Transverse colon (tissue), 4 donors: ENCODE measurements at places on chromosomes 16 and 17. TPM values are rescaled to one million over a fixed set of nuclear protein-coding genes. Genes with fewer than 3 reads are reported as not detected.

DNA sequence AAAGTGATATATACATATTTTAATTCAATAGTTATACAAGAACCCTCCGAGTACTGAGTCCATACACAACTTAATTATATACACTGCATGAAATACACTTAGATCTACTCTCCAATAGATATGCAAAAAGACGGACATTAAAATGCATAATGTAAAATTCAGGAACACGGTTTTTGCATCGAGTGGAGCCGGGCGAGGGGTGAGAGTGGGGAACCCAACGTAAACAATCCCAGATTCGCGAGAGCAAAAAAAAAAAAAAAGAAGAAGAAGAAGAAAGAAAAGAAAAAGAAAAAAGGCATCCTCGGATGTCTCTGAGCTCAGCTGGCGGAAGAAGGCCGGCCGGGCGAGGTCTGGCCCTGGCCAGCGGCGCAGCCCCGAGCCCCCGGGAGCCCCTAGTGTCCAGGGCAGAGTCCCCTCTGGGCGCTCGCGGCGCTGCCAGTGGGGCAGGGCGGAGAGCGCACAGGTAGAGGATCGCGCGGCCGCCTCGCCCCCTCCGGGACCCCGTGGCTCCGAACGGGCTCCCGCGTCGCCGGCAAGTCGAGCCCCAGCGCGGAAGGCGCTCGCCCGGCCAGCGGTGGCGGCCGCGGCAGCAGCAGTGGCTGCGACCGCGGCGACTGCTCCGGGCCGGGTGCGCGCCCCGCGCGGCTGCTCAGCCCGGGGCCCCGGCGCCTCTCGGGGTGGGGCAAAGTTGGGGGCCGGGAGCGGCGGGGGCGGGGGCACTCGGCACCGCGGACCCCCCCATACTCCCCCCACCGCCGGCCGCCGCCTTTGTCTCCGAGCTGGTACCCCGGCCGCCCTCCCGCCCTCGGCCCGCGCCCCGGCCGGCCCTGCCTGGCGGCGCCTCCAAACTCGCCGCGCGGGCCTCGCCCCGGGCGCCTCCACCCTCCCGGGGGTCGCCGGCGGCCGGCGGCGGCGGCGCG, 9.6 kb upstream of the ZFHX3 start:
- H3K4me3 ChIP-seq, result peak overlapping the region; percentile 81
- DNase-seq, result no peak

DNA sequence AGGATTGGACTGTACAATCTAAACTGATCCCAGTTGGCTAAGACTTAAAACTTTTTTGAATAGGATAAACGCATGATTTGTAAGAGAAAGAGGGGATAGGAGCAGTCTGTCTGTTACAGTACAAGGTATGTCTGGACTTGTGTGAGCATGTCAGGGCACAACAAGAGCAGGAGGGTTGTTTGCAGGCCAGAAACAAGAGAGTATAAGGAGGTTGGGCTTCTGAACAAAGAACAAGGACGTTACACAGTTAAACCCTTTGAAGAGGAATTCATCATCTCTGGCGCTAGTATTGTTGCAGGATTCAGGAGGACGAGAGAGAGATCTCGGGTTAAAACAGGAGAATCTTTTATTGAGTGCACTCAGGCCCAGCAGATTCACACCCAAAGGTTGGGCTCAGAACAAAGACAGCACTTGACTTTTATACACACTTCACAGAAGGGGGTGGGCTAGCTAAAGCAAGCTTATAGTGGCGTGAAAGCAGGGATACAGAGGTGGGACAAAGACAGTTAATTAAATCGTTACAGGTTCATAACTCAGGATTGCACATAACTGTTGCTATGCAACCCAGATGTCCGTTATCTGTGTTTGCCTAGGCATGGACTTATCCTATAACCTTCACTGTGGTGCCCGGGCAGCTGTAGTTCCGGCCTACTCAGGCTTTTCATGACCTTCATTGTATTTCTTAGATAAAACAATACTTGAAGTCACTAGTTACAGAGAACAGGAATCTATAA, 34.3 kb downstream of the SEC14L1 start:
- no peak overlapping the region for H3K4me3 ChIP-seq
- H3K36me3 ChIP-seq, result no peaks in the 10 kb centered on the region
- no peaks in the 10 kb centered on the region for H3K4me1 ChIP-seq
- no peaks in the 10 kb centered on the region for H3K27me3 ChIP-seq

The CPHXL2 gene
- not detected for total RNA-seq

DNA sequence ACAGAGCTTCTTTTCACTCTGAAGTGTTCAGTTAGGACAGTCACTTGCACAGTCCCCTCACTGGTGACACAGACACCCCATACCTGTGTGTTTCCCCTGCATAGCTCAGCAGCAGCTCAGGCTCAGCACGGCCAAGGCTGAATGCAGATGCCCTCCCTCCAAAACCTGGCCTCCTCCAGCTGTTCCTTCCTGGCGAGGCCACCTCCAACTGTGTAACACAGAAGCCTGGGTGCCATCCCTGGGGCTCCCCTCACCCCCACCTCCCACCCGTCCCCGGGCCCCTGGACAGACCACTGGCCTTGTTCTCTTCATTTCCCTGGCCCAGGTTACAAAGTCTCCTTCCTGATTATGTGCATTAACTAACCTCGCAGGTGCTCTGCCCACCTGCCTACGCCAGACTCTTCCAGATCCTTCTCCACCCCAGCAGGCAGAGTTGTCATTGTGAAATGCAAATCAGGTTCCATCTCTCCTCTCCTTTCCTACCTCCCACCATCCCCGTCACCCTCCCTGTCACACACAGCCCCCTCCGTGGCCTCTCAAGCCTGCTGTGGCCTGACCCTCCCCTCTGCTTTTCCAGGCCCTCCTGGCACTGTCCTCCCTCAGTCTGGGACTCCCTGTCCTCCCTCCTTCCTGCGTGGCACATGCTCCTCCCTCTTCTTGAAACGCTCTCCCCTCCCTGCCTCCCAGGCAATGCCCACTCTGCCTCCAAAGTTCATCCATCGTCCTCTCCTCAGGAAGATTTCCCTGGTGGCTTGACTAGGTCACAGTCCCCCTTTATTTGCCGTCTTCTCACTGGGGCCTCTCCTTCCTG, 26.4 kb downstream of the MLYCD start:
- H3K4me3 ChIP-seq, result no peak overlapping the region
- no peaks in the 10 kb centered on the region for H3K27me3 ChIP-seq
- no peak overlapping the region for H3K27ac ChIP-seq

The SALL1 gene
- total RNA-seq, result 1.6 TPM

The VMO1 gene
- total RNA-seq, result 5.2 TPM

The ITGAX gene
- total RNA-seq, result not detected

DNA sequence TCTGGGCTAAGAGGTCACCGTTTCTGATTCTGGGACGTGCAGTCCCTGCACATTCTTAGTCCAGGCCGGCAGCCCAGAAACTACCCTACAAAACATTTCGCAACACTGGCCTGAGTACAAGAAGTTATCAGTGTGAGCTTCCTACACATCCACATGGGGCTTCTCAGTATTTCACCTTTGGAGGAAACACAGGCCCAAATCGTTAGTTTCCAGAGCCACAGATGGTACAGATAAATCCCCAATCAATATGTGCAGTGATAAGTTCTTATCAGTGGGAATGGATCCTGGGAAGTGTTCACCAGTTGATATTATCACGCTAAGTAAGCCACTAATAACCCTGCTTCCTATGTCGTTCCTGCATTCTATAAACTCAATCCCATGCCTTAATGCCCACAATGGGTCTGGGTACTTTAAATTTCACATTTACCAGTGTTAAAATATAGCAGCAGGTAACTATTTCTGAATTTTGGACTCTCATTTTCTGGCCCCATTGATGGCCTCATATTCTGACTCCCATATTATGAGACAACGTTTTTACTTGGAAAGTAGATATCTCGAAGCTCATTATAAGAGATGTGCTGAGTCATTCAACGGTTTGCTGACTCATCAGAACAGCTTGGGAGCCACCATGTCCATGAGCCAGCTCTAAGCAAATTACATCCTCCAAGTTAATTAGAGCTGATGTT, 370.2 kb upstream of the MAF start:
- no peaks in the 10 kb centered on the region for H3K4me1 ChIP-seq
- no peaks in the 10 kb centered on the region for H3K36me3 ChIP-seq
- H3K27me3 ChIP-seq, result no peaks in the 10 kb centered on the region
- H3K4me3 ChIP-seq, result no peak overlapping the region

GRCh38 chr17:45648642-45649041, 135.5 kb upstream of the CRHR1 start:
- no peaks in the 10 kb centered on the region for H3K4me1 ChIP-seq
- no peaks in the 10 kb centered on the region for H3K36me3 ChIP-seq
- peaks cover 31% of the 10 kb centered on the region for H3K27me3 ChIP-seq

GRCh38 chr16:11255737-11256660, at the start of gene SOCS1:
TSS of gene SOCS1 (minus strand) at chr16:11256204. CDS start at chr16:11255478, 726 bp downstream.
- H3K4me3 ChIP-seq, result peak within 1 kb of the TSS; percentile 84
- peak within 1 kb of the TSS; percentile 99 for H3K27ac ChIP-seq
- no peaks in the 10 kb centered on the region for H3K36me3 ChIP-seq
- H3K27me3 ChIP-seq, result no peaks in the 10 kb centered on the region
- peaks cover 16% of the 10 kb centered on the region for H3K4me1 ChIP-seq
- DNase-seq, result peak; percentile 88

DNA sequence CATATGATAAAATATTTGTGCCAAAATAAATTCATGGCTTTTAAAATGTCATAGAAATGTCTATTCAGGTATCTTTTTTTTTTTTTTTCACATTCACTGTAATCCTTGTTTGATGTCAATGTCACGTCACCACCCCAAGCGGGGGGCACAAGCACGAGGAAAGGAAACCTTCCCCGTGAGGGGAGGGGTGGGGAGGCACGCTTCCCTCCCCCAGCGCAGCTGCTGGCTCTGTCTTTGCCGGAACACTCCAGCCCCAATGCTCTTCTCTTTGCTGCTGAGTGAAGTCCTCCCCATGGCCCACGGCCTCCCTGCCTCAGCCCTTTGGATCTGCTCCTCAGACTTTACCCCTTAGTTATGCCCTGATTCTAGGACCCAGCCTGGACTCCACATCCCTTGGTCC, 1.5 kb downstream of the SLC35G3 start:
- no peaks in the 10 kb centered on the region for H3K4me1 ChIP-seq
- no peak overlapping the region for H3K4me3 ChIP-seq
- H3K36me3 ChIP-seq, result no peaks in the 10 kb centered on the region

DNA sequence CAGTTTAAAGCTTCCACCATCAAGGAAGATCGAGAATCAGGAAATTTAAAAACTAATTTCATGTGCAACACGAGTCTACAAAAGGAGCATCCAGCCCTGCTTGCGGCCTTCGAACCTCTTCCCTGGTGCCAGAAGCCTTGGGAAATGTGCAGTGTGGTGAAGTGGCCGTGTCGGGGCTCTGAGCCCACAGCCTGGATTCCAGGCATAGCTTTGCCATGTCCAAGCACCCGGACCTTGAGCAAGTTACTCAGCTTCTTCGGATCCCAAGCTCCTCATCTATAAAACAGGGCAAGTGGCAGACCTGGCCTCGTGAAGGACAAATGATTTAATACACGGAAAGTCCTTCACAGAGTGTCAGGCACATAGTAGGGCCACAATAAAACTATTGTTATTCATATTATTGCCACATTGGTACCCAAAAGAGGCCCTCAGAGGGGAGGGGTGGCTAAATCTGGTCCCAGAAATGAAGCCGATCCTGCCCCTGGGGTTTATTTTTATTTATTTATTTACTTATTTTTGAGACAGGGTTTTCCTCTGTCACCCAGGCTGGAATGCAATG, 34.8 kb downstream of the COTL1 start:
- H3K4me3 ChIP-seq, result no peak overlapping the region
- H3K4me1 ChIP-seq, result no peaks in the 10 kb centered on the region
- no peak overlapping the region for H3K27ac ChIP-seq
- no peaks in the 10 kb centered on the region for H3K27me3 ChIP-seq
- no peak for DNase-seq

The ITGA2B gene
- not detected for total RNA-seq

The ABCA9 gene
- 5.8 TPM for total RNA-seq

DNA sequence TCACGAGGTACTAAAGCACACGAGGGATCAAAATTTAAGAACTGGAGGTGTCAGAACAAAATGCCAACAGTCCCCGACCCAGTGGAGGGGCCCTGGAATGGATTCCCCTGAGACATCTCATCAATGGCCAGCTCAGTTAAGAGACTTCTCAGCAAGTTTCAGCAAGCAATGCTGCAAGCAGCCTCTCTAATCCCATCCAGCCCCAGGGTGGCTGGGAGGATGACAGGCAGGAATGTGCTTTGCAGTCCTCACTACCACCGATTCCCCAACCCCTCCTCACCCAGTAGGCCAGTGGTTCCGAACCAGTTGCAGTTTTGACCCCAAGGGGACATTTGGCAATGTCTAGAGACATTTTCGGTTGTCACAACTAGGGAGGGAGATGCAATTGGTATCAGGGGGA, 8.7 kb downstream of the GPRC5B start:
- no peaks in the 10 kb centered on the region for H3K36me3 ChIP-seq
- H3K4me3 ChIP-seq, result no peak overlapping the region
- no peak overlapping the region for H3K27ac ChIP-seq
- H3K27me3 ChIP-seq, result no peaks in the 10 kb centered on the region
